ENCODE measurements at places on chromosomes 5 and 9. TPM values are rescaled to one million over a fixed set of nuclear protein-coding genes. Genes with fewer than 3 reads are reported as not detected.

DNA sequence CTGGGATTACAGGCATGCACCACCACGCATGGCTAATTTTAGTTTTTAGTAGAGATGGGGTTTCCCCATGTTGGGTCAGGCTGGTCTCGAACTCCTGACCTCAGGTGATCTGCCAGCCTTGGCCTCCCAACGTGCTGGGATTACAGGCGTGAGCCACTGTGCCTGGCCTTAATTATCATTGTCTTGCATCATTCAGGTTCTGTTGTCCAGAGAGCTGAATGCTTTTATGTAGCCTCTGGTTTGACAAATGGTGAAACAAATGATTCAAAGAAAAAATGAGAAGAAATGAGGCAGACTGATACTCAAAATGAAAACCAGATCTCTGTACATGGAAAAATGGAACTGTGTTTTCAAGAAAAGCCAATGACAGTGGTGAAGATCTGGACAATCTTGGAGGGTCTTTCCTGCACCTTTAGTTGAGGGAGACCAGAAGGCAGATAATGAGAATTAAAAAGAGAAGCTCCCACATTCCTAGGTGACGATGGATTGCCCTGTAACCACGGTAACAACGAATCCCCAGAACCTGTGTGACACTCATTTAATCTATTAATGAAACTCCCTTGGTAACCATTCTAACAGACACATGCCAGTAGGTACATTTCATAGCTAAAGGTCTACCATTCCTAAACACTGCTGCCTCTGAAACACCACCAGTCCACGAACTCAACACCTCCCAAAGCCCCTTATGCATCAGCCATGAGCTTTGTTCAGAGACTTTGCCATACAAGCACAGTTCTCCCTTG is 1.6 kb downstream of the TEX48 start:
- no peak for DNase-seq

DNA sequence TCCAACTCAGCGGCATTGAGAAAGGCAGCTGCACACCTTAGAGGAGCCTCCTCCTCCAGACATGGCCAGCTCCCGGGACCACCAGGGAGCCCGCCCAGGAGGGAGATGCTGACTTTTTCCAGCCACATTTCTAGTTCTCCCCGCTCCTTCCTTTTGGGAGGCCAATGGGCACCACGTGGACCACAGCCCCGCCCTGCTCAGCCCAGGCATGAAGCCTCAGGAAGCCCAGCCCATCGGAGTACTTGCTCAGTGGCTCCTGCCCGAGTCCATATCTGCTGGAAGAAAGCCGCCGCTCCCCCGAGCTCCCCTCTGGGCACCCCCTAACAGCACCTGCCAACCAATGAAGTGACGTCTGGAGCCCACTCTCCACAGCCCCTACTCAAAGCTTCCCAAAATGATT is 52.4 kb downstream of the SMIM23 start:
- DNase-seq = no peak

- DNase-seq = no peak
Measured at GRCh38 chr5:79750611-79751510, 61.2 kb downstream of the CMYA5 start.

DNA sequence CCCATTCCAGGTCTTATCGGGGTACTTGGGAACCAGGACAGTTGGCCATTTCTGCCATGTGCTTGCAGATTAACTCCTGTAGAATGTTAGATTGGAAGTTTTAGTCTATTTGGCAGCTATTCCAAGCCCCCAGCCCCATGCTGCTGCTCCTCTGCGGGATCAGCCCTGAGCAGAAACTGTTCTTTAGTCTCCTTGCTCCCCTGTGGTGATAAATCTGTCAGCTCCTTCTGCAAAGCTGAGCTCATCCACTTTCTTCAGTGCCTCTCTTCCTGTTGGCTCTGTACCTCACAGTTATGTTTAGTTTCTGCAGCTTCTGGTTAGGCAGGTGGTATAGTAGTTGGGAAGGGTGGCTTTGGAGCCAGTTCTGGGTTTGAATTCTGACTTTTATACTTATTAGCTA is 170.4 kb downstream of the GRIA1 start:
- DNase-seq = no peak

GRCh38 chr5:105506692-105507277 is 1944.2 kb upstream of the NUDT12 start:
- no peak for DNase-seq

GRCh38 chr9:130030651-130031127 is 12.3 kb downstream of the FNBP1 start:
- DNase-seq = no peak

GRCh38 chr9:73039271-73040263 is 86.7 kb upstream of the ALDH1A1 start:
- DNase-seq = no peak

GRCh38 chr9:5819174-5819573 is 13.7 kb downstream of the ERMP1 start:
- no peak for DNase-seq

DNA sequence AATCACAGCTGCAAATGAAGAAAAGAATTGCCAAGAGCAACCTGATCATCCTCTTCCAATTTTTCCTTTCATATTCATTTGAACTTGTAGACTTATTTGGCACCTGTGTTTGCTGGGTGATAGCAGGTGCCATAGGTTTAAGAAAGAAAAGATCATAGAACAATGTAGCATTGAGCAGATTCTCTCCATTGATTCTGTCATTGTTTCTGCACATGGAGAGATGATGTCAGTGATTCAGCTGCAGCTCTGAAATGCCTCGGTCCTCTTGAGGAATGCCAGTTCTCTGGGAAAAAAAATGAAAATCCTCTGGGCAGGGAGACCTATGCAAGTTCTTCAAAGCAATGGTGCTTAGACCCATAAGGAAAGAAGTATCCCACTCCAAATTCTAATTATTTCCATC is 418.1 kb upstream of the KLF4 start:
- DNase-seq = no peak

- no peak for DNase-seq
Measured at GRCh38 chr9:78291240-78291925, 5.5 kb upstream of the PSAT1 start.

IRX1 gene
- not detected for total RNA-seq

GTF2H2 gene
- 7.2 TPM for total RNA-seq

DBH gene
- 1.8 TPM for total RNA-seq

GPX3 gene
- total RNA-seq = not detected

FGF1 gene
- total RNA-seq = not detected

MLANA gene
- total RNA-seq = not detected

INSL6 gene
- total RNA-seq = not detected

TMEM215 gene
- total RNA-seq = not detected
